Glomerular endothelial cell (primary cell): ENCODE measurements at places on chromosomes 12 and 14.

DNA sequence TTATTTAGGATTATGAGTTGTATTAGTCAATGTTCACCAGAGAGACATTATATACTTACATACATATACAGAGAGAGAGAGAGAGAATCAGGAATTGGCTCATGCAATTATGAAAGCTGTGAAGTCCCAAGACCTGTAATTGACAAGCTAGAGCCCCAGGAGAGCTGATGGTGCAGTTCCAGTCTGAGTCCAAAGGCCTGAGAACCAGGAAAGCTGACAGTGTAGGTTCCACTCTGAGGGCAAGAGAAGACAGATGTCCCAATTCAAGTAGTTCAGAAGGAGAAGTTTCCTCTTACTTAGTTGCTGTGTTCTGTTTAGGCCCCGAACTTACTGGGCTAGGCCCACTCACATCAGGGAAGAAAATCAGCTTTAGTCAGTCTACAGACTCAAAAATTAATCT is 76.4 kb upstream of the FICD start:
- DNase-seq: no peak

DNA sequence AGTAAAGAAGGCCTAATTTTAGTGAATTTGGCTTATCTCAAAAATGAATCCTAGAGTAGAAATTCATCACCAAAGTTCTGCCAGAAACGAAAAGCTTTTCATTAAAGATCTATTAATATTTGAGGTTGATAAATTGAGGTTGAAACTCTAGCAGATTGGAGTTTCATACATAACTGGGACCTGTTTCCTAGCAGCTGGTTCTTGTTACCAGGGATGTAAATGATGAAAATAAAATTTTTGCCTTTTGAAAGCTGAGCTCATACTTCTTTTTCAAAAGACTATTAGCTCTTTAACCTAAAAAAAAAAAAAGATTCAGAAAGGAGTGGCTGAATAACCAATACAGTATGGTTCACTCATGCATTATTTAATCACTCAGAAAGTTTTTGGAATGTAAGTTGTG is 98.3 kb downstream of the PTGER2 start:
- no peak for DNase-seq

- DNase-seq: no peak
Measured at GRCh38 chr12:121565076-121565475, 15.7 kb downstream of the KDM2B start.

GRCh38 chr14:99785426-99785825 is 7.8 kb upstream of the EML1 start:
- no peak for DNase-seq

DNA sequence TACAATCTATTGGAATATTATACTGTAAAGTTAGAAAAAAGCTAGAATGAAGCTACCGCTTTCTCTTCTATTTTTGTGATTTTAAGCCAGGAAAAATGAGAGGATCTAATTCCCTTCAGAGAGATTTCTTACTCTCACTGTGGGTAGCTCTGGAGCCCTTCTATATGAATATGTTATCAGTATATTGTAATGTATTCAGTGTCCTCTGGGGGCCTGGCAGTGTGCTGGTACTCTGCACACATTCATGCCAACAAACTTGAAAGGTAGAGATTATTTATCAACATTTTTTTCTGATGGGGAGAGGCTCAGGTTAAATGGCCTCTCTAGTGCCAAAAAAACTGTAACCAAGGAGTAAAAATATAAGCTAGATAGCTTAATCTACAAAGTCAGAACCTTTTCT is 292.8 kb downstream of the TTC6 start:
- no peak for DNase-seq

- no peak for DNase-seq
Measured at GRCh38 chr14:102333795-102334705, 14.5 kb downstream of the ZNF839 start.

DNA sequence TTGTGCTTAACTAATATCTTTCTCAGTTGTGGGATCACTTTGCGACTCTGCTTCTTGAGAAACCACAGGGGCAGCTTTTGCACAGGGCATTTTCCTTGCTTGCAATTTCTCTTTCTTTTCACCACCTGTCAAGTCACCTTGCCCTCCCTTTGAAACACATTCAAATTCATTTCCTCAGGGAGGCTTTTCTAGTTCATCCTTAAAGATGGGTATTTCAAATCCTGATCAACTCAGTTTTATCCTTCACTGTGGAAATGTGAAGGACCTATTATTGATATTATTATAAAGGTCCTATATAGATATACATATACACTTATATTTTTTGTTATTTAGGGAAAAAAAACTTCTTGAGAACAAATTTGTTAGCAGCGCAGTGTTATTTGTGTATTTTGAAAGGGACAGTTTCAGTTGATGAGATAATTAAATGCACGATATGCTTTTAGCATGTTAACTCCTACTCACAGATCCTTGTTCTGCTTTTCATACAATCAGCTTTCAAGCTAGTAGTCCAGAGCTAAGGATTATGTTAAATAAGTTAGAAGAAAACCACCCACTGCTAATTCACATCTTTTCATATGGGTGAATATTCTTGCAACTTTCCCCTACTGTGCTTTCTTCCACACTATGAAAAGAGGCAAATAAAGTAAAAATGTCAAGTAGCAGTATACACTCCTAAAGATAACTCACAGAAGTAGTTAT is 501.4 kb upstream of the RGS6 start:
- DNase-seq: no peak

- no peak for DNase-seq
Measured at GRCh38 chr14:94174604-94175010, 485 bp downstream of the PPP4R4 start.

DNA sequence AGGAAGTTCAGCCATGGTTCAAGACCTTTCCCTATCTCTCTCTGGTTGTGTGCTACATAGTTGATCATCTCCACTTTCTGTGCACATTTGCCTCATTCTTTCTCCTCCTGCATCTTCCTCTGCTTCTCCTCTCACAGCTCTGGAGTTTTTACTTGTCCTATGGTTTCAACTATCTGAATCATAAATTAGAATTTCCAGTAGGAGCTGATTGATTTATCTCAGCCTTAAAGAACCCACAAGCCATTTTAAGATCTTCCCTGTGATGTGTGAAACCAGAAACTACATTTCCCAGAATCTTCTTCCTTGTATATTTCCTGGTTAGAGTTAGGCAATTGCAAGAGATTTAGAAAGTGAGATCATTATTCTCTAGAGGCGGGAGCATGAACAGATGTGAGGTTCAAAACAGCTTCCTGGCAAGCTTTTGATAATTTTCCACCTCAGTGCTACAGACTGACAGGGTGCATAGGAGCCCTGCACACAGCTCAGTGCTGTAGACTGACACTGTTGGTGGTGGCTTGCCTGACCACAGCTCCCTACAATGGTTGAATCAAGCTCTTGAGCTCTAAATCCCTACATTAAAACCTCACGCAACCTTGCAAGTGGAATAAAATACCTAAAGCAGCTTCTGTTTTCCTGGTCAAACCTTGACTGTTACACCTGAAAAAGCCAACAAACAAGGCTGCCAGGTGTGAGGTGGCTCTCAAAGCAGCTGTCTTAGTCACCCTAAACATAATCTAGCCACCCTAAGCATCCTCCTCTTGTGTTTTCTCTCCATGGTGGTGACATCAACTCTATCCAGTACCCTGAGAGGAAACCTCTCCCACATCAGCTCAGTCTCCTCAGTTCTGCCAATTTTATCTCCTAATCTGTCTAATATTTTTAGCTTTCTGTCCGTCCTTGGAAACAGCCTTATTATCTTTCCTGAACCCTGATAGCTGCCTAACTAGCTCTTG is 21.5 kb upstream of the IFNG start:
- no peak for DNase-seq

GRCh38 chr14:20489093-20489994 is 16.0 kb upstream of the RNASE10 start:
- no peak for DNase-seq

DNA sequence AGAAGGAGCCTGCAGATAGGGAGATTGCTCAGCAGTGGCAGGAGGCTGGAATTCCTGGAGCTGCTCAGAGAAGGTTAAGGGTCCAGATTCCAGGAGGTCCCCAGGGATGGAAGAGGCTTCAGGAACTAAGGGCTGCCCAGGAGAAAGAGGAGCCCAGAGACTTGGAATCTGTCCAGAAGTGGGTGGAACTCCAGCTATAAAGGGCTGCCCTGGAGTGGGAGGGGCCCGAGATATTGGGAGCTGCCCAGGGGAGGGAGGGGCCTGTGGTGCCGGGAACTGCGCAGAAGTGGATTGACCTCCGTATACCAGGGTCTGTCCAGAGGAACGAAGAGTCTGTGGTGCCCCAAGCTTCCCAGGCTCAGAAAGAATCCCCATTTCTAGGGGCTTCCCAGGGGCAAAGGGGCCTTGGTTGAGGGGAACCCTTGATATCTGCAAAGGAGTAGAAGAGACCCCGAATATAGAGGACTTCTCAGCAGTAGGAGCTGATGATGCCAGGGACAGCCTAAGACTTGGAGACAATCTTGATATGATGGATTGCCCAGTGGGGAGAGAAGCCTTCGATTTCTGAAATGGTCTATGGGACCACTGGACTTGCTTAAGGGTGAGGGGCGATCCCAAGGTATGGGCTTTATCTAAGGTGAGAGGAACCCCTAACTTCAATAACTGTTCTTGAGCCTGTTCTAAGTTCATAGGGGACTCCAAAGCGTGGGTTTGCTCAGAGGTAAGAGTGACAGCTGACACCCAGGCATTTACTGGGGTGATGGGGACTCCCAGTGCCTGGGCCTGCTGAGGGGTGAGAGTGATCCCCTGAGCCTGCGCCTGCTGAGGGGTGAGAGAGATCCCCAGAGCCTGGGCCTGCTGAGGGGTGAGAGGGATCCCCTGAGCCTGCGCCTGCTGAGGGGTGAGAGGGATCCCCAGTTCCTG is 45.0 kb downstream of the FAM186A start:
- no peak for DNase-seq

DNA sequence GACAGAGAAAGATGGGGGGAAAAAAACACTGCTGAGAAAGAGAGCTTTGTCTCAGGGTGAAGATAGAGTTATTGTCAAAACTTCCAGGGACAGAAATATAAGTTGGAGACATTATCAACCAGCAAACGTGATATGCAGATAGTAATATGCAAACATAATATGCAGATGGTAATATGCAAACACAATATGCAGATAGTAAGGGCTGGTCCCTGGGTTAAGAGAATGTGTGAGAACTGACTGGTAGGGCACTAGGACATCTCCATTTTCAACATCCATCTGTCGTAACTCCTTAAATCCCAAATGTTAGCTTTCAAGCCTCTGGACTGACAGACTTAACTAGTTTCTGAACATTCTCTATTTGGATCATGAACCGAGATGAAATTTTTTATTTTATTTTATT is 32.2 kb downstream of the SNRPF start:
- no peak for DNase-seq

DNA sequence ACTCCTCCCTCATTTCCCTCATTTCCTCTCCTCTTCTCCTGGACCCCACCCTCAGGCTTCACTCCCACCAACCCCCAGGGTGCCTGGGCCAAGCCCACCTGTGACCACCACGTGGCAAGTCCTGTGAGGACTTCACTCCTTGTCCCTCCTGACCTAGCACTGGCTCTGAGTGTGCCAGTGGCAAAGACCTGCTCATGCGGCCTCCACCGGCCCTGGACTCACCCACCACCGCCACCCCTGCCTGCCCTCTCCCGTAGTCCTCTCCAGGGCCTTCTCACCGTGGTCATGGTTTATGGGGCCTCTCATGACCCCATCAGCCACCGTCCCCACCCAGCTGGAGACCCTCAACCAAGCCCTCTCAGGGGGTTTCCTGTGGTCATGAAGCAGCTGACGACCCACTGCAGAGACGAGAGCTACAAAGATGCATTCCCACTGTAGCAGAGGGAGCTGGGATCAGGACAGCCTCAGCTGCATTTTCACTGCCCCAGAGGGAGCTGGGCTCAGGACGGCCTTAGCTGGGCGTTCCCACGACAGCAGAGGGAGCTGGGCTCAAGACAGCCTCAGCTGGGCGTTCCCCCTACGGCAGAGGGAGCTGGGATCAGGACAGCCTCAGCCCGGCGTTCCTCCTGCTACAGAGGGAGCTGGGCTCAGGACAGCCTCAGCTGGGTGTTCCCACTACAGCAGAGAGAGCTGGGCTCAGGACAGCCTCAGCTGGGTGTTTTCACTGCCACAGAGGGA is 3.2 kb upstream of the C14orf180 start:
- DNase-seq: no peak

- no peak for DNase-seq
Measured at GRCh38 chr14:67242168-67242420, 859 bp downstream of the PALS1 start.

GRCh38 chr12:84058136-84058535 is 854.5 kb downstream of the SLC6A15 start:
- no peak for DNase-seq

- no peak for DNase-seq
Measured at GRCh38 chr12:28180786-28181185, 9.5 kb upstream of the CCDC91 start.

GRCh38 chr12:25806271-25806670 is 152.2 kb upstream of the RASSF8 start:
- DNase-seq: no peak

GRCh38 chr12:87812030-87812429 is 217.2 kb downstream of the C12orf50 start:
- no peak for DNase-seq

DNA sequence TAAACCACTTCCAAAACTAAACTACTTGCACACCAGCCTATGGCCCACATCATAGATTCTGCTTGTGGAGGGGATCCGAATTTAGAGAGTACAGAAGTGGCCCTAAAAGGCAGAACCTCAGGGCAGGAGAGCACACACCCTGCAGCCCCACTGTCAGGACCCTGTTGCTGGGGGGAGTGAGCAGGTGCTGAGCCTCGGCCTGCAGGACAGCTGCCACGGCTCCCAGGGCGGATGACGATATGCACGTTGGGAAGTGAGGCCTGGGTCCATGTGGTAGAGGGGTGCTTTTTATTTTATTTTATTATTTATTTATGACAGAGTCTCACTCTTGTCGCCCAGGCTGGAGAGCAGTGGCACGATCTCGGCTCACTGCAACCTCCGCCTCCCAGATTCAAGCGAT is 73.5 kb downstream of the TNFAIP2 start:
- no peak for DNase-seq

- no peak for DNase-seq
Measured at GRCh38 chr14:99004112-99004511, 267.9 kb downstream of the BCL11B start.

DNA sequence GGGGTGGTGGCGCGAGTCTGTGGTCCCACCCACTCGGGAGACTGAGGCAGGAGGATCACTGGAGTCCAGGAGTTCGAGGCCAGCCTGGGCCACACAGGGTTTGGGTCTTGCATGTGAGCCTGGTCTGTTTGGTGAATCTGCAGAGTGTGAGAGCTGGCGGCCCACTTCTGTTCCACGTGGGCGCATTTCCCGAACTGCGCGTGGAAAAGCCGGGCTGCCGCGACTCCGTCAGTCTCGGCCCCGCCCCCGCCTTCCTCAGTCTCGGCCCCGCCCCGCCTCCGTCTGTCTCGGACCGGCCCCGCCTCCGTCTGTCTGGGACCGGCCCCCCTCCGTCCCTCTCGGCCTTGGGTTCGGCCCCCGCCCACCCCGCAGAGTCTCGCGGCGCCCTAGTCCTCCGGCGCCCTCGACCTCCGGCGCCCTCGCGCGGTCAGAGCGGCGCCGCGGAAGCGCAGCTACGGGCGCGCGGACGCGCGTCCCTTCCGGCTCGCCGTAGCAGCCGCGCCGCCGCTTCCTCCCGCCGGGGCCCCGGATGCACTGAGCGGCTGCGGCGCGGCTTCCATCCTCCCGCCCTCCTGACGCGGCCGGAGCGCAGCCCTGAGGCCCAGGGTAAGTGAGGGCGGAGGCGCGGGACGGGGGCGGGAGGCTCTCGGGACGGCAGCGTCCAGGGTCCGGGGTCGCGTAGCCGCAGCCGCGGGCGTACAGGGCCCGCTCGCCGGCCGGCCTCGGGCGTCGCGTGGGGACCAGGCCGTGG is at the start of gene EP400:
TSS of gene EP400 (plus strand) at position 512 of the 751 bp plus-strand sequence. CDS start 10,678 bp downstream, outside the sequence.
- DNase-seq: no peak

- no peak for DNase-seq
Measured at GRCh38 chr12:110932046-110932445, 11.7 kb upstream of the MYL2 start.
